Esophagus muscularis mucosa (tissue), 4 donors: ENCODE measurements at places on chromosomes 11 and 22. TPM values are rescaled to one million over a fixed set of nuclear protein-coding genes. Genes with fewer than 3 reads are reported as not detected.

DNA sequence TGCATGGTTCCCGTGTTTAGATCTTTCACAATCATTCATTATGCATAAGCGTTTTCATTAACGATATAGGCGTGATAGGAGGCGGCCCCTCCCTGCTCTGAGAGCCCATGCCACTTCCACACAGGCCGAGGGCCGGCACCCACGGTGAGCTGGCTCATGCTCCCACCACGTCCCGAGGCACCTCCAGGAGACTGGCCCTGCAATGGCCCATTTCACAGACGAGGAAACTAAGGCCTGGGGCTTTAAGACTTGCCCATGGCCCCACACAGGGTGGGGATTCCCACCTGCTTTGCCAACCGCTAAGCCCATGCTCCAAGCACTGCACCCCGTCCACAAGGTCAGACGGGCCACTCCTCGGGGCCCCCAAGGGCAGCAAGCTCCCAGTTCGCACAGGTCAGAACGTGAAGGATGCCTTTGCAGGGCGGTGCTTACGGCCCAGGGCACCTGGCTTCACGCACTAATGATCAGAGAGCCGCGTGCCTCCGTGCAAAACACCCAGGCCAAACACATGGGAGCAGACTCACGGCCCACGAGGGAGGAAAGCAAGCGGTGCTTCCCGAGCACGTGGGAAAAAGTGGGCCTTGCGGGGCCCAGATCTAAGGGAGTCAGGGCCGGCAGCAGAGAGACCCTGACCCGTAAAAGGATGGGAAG is 8.3 kb downstream of the OSBPL5 start:
- H3K36me3 ChIP-seq = peaks cover 7% of the 10 kb centered on the region
- no peak for DNase-seq
- H3K4me3 ChIP-seq = peak overlapping the region; percentile 36
- peaks cover 99% of the 10 kb centered on the region for H3K4me1 ChIP-seq

DNA sequence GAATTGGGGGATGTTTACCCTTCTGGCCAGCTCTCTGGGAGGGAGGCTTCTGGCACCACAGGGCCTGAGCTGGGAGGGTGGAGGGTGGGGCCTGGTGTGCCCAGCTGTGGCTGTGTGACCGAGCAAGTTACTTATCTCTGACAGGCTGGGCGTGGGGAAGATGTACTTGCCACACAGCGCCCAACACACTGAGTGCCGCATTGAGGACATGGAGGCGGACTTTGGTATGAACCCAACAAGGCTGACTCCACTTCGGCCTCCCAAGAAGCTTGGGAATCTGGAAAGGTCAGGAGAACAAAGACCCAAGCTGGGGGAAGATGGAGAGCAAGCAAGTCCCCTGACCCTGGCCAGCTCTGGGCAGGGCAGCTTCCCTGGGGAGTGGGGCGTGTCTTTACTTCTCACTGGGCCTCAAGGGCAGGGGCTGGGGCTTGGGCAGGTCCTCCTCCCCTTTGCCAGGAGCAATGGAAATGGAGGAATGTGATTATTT is 2.4 kb upstream of the MGAT3 start:
- DNase-seq = no peak
- H3K4me3 ChIP-seq = no peak overlapping the region
- peaks cover 21% of the 10 kb centered on the region for H3K27me3 ChIP-seq
- H3K27ac ChIP-seq = no peak overlapping the region

GRCh38 chr11:65419772-65420481 is 2.7 kb upstream of the NEAT1 start:
- peak overlapping the region; percentile 99 for H3K27ac ChIP-seq
- H3K4me3 ChIP-seq = peak overlapping the region; percentile 76
- peaks cover 5% of the 10 kb centered on the region for H3K36me3 ChIP-seq
- H3K27me3 ChIP-seq = no peaks in the 10 kb centered on the region
- DNase-seq = peak; percentile 99

DNA sequence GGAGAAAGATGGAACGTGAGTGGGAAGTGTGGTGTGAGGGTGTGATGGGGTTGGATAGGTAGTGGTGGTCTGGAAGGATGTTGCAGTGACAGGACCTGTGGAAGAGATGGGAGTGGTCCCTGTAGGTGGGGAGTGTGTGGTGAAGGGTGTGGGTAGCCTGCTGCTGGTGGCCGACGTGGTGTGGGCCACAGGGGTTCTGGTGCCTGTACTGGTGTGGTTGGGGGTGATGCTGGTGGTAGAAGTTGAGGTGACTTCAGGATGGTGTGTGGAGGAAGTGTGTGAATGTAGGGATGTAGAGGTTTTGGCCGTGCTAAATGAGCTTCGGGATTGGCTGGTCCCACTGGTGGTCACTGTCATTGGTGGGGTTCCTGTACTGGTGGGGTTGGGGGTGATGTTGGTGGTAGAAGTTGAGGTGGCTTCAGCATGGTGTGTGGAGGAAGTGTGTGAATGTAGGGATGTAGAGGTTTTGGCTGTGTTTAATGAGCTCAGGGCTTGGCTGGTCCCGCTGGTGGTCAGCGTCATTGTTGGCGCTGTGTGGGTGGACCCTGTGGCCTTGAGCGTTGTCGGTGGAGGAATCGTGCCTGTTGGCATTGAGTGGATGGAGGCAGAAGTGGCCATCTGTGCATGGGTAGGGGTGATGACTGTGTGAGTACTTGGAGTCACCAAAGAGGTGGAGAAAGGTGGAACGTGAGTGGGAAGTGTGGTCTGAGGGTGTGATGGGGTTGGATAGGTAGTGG is 19.1 kb downstream of the MUC6 start:
- no peak overlapping the region for H3K27ac ChIP-seq
- H3K4me1 ChIP-seq = no peaks in the 10 kb centered on the region
- DNase-seq = peak; percentile 96
- no peaks in the 10 kb centered on the region for H3K27me3 ChIP-seq
- H3K36me3 ChIP-seq = peaks cover 15% of the 10 kb centered on the region
- no peak overlapping the region for H3K4me3 ChIP-seq

DNA sequence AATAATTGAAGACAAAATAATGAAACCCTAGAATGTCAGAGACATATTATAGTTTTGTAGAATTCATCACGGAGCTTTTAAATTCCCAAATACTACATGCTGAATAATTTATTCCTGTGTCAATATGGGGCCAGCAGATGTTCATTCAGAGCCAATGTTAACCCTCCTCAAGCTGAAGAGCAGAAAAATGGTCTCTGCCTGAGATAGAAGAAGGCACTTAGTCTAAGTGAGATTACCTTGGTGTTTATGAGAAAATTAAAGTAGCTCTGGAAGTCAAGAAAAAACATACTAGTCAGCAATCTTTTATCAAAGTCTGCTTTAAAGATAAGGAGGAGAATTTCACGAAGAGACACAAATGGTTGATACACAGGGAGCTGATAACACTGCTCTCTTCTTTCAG is 328.2 kb downstream of the TTC28 start:
- H3K27me3 ChIP-seq = no peaks in the 10 kb centered on the region
- H3K27ac ChIP-seq = no peak overlapping the region
- no peak overlapping the region for H3K4me3 ChIP-seq
- peaks cover 2% of the 10 kb centered on the region for H3K4me1 ChIP-seq
- H3K36me3 ChIP-seq = no peaks in the 10 kb centered on the region

- no peaks in the 10 kb centered on the region for H3K36me3 ChIP-seq
- DNase-seq = no peak
- H3K27ac ChIP-seq = no peak overlapping the region
- no peaks in the 10 kb centered on the region for H3K4me1 ChIP-seq
- no peak overlapping the region for H3K4me3 ChIP-seq
- H3K27me3 ChIP-seq = no peaks in the 10 kb centered on the region
These were observed 552.1 kb upstream of the CHORDC1 start for GRCh38 chr11:90774727-90775566.

GRCh38 chr11:766106-766935 is 11.0 kb downstream of the GATD1 start:
- no peak overlapping the region for H3K27ac ChIP-seq
- no peak overlapping the region for H3K4me3 ChIP-seq
- H3K36me3 ChIP-seq = peaks cover 93% of the 10 kb centered on the region
- no peaks in the 10 kb centered on the region for H3K4me1 ChIP-seq

- H3K4me3 ChIP-seq = no peak overlapping the region
- H3K4me1 ChIP-seq = no peaks in the 10 kb centered on the region
- no peak for DNase-seq
- H3K36me3 ChIP-seq = no peaks in the 10 kb centered on the region
- H3K27ac ChIP-seq = no peak overlapping the region
- peaks cover 73% of the 10 kb centered on the region for H3K27me3 ChIP-seq
These were observed 802.8 kb downstream of the BRD1 start for GRCh38 chr22:49024775-49025440.

- H3K4me1 ChIP-seq = no peaks in the 10 kb centered on the region
- no peaks in the 10 kb centered on the region for H3K27me3 ChIP-seq
- no peak overlapping the region for H3K4me3 ChIP-seq
- H3K27ac ChIP-seq = no peak overlapping the region
These were observed 137.7 kb upstream of the DDI1 start for GRCh38 chr11:103898577-103899336.

- no peaks in the 10 kb centered on the region for H3K4me1 ChIP-seq
- H3K27ac ChIP-seq = no peak overlapping the region
- no peak overlapping the region for H3K4me3 ChIP-seq
- DNase-seq = no peak
- H3K27me3 ChIP-seq = no peaks in the 10 kb centered on the region
These were observed 8.6 kb upstream of the MMP8 start for GRCh38 chr11:102733232-102733875.

GRCh38 chr11:8719721-8720120 is 37.1 kb downstream of the RPL27A start:
- DNase-seq = no peak
- H3K27me3 ChIP-seq = no peaks in the 10 kb centered on the region
- H3K4me3 ChIP-seq = no peak overlapping the region
- H3K27ac ChIP-seq = peak overlapping the region; percentile 90

DNA sequence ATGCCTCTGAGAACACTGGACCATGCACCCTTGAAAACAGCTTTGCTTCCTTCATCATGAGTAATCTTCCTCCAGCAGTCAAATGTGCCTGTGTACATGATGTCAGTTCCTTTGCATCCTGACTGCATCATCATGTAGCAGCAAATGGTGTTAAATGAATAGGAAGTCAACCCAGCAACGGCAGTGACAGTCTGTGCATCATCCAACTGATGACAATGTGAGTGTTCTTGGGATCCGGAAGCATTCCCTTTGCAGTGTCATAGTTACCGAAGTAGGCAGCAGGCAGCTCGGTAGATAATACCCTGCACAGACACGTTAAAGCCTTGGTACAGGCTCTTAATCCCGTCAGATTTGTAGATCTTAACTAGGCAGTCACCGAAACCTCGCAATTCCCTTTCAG is 2.5 kb downstream of the WBP2NL start:
- H3K36me3 ChIP-seq = no peaks in the 10 kb centered on the region
- peaks cover 17% of the 10 kb centered on the region for H3K4me1 ChIP-seq
- no peak overlapping the region for H3K4me3 ChIP-seq
- H3K27ac ChIP-seq = no peak overlapping the region

DNA sequence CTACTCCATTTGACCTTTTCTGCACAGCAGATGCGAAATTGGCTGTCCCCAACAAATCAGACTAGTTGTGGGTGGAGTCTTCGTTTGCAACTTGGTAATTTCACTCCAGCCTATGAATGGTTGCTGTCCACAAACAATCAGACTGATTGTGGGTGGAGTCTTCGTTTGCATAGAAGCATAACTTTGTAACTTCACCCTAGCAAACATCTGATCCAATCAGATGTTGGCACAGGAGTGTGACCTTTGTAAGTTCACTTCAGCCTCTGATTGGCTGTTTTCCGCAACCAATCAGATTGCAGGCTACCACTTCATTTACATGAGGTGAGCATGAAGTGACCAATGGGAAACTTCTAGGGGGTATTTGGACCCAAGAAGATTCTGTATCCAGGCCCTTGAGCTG is 16.3 kb upstream of the CABP2 start:
- H3K4me3 ChIP-seq = no peak overlapping the region
- no peak overlapping the region for H3K27ac ChIP-seq
- DNase-seq = no peak
- H3K27me3 ChIP-seq = no peaks in the 10 kb centered on the region

GRCh38 chr11:23315286-23315685 is 455.0 kb upstream of the CCDC179 start:
- H3K27me3 ChIP-seq = no peaks in the 10 kb centered on the region
- no peaks in the 10 kb centered on the region for H3K36me3 ChIP-seq
- DNase-seq = no peak

DNA sequence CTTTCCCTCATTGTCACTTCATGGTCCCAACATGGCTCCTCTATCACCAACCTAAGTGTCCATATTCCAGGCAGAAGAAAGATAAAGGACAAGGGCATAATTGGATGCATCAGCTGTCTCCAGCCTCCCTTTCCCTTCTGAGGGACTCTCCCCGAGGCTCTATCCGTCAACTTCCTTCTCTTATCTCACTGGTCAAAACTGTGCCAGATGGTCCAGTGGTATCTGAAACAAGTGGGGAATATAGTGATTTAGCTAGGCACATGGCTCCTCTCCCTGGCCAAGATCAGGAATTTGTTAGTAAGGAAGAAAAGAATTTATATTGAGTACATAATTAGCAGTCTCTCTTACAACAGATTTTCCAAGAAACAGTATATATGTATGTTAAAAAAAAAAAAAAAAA is 12.6 kb upstream of the SPON1 start:
- DNase-seq = no peak
- H3K27me3 ChIP-seq = no peaks in the 10 kb centered on the region
- H3K4me1 ChIP-seq = no peaks in the 10 kb centered on the region
- no peak overlapping the region for H3K27ac ChIP-seq

DNA sequence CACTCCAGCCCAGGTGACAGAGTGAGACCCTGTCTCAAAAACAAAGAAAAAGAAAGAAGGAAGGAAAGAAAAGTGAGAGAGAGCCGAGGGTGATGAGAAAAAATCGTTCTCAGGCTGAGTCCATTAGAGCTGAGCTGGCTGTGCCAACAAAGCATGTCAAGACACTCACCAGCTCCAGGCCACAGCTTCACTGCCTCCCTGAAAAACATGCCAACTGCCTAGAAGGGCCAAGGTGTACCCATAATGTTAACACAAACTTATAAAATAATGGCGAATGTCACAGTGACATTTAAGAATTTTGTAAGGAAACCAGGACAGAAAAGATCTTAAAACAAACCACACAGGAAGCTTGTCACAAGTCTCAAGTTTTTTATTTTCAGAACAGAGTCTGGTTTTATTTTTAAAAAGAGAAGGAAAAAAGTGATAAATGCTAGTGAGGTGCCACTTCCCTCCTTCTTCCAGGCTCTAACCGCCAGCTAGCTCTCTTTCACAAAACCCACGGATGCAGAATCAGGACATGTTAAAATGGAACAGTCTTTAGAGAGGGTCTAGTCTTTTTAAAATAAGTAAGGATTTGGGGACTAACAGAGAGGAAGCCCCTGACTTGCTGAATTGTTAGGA is 5.1 kb downstream of the TMEM121B start:
- DNase-seq = no peak
- no peak overlapping the region for H3K27ac ChIP-seq
- no peak overlapping the region for H3K4me3 ChIP-seq
- H3K4me1 ChIP-seq = peaks cover 14% of the 10 kb centered on the region

GRCh38 chr11:33847251-33847650 is 44.6 kb downstream of the LMO2 start:
- H3K36me3 ChIP-seq = no peaks in the 10 kb centered on the region
- no peak for DNase-seq
- H3K4me1 ChIP-seq = no peaks in the 10 kb centered on the region
- no peak overlapping the region for H3K27ac ChIP-seq
- no peak overlapping the region for H3K4me3 ChIP-seq

- no peak overlapping the region for H3K27ac ChIP-seq
- H3K4me3 ChIP-seq = no peak overlapping the region
- no peak for DNase-seq
These were observed 49.9 kb upstream of the CD5 start for GRCh38 chr11:61052182-61052972.

TMPRSS13 gene
- not detected for total RNA-seq

OTOG gene
- not detected for total RNA-seq

MPZL2 gene
- 31.6 TPM for total RNA-seq

SCN3B gene
- total RNA-seq = 0.91 TPM

ALDH3B1 gene
- total RNA-seq = 17.2 TPM

HBG2 gene
- total RNA-seq = not detected

HMOX1 gene
- total RNA-seq = 12.6 TPM

ABTB2 gene
- total RNA-seq = 7.8 TPM

HTR3B gene
- not detected for total RNA-seq

SMTNL1 gene
- not detected for total RNA-seq
